ENCODE measurements at places on chromosomes 7 and 10.
A peak's percentile ranks its signal among the peaks of the same experiment; 100 is the strongest.

DNA sequence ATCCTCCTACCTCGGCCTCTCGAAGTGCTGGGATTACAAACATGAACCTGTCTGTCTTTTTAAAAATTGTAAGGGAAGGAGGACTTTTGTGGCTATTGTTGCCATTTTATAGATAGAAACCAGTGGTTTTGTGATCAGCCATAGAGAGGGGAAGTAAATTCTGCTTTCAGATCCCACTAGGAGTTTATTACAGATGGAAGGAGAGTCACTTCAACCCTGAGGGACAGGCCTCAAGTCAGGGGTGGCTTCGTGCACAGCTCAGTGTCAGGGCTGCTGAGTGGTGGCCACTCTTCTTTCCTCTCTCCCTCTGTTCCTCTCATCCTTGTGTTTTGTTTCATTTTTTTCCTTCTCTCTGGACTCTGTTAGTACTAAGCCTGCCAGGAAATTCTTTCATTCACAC lies 60.8 kb downstream of the OGDH start:
- DNase-seq, result no peak

DNA sequence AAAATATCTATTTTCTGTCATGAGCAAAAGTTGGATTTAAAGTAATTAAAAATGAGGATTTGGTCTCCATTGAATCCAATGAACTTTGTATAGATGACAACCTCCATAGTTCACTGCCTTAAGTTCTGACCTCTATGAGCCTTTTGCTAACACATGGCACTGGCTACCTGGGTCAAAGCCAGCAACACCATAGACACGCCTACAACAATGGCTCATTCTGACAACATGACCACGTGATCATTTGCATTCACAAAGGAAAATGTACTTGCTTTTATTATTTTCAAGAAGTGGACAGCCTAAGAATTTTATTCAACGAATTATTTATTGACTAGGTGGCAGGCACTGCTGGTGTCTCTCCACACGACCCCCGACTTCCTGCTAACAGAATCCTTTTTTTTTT lies 90.6 kb downstream of the CARD11 start:
- no peak for DNase-seq

DNA sequence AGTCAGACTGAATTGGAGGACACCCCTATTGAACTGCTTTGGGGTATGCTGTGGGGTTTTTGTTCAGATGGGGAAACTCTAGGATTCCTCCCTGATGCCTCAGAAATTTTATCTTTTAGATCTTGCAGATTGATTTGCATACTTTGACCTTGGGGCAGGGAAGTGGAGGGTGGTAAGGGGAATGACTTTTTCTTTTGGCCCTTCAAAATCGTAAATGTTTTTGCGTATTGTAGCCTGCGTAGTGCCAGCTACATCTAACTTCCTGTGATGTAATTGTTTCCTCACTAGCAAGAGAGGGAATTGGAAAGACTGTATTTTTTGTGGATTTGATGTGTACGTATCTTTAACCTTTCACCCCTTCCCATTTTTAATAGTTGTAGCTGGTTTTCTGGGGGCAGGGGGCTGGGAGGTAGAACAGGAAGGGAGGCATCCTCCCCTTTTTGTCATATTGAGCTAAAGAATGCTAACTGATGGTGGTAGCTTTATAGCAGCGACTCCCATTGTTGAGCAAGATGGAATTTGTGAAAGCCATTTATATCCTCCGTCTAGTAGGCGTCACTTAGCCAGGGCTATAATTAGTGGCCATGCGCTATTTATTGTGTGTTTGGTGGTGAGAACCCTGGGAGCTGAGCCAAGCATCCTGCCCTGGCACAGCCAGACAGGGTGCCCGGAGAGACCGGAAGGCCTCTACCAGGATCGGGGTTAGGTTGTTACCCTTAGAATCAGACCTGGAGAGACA lies 11.3 kb downstream of the DUSP5 start:
- no peak for DNase-seq

- no peak for DNase-seq
Measured at GRCh38 chr7:156793334-156793733, 99.6 kb downstream of the LMBR1 start.

- no peak for DNase-seq
Measured at GRCh38 chr10:109915566-109915965, 7.7 kb downstream of the XPNPEP1 start.

GRCh38 chr7:31782411-31782991 lies 95.5 kb downstream of the PPP1R17 start:
- peak; percentile 76 for DNase-seq

- DNase-seq, result no peak
Measured at GRCh38 chr7:4169455-4169854, 512.6 kb upstream of the FOXK1 start.

GRCh38 chr7:22730066-22730710 lies 3.2 kb downstream of the IL6 start:
- no peak for DNase-seq

DNA sequence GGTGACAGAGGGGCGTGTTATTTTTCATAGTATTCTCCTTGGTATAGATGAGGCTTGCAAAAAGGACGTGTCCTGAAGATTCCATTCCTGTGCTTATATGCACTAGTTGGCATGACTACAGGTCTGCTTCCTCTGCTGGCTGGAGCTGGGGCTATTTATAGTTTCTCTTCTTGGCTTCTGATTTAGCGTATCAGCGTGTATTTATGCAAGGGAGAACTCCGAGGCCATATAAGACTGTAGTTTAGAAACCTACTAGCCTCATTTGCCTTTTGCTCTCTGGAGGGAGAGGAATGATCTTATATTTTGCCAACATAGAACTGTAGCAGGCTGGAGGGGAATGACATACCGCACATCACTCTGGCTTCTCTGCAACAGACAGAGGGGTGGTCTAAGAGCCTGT lies 39.7 kb downstream of the CACNB2 start:
- DNase-seq, result peak; percentile 62

GRCh38 chr7:30771174-30771879 lies at the start of gene MINDY4:
Gene MINDY4, plus strand, starts transcription at chr7:30771417. Its CDS starts 77 bp downstream, at chr7:30771494.
- peak; percentile 81 for DNase-seq

DNA sequence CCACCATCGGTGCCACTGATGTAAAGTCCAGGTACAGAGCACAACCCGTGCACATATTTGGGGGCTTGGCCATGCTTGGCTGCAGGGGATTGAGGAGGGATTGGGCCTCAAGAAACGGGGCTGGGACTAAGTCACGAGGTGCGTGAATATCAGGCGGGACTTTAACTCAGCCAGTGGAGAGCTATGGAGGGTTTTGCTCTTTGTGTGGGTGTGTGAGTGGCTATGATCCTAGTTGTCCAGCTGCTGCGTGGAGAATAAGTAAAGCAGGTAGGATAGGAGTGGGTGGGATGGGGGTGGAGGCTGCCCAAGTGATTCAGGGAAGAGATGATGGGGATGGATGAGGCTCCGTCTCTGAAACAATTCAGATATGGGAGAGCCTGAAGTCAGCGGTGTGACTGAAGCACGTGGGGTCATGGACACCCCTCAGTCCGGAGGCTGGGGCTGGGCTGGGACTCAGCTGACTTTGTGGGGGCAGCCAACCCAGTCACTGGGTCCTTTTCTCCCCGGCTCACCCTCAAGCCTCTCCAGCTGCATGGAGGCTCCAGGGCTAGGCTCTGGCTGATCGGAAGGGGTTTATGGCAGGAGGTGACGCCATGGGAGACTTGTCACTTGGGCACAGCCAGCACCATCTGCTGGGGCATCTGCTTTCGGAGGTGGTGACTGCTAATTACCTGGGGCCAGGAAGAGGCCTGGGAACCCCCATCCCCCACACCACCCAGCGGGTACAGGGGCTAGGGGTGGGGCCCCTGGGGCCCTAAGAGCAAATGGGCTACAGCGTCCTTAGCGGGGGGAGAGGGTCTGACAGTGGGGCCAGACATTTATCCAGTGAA lies 1.7 kb upstream of the LFNG start:
- DNase-seq, result peak; percentile 75

GRCh38 chr10:127303105-127303504 lies 106.7 kb upstream of the INSYN2A start:
- no peak for DNase-seq

DNA sequence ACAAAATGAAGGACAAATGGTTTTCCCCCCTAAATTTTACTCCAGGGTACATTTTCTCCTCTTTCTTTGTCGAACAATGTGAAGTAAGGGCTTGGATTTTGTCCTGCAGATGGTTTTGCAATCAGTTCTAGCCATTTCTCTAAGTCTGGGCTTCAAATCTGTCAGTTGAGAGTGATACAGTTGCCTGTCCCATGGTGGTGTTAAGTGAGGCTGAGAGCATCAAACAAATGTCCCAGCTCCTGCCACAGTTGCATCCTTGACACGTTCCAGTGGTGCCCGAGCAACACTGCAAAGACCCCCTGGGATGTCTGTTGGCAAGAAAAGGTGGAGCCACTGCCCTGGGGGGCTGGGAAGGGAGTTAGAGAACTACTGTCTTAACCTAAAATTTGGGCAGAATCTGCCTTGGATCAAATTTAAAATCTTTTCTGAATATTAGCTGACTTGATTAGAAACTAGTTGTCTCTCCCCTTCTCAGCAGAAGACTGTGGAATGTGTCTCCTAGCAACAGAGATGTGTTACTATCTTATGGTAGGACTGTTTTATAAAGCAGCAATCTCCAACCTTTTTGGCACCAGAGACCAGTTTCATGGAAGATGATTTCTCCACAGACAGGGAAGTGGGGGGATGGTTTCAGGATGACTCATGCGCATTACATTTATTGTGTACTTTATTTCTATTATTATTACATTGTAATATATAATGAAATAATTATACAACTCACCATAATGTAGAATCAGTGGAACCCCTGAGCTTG lies 102.0 kb upstream of the STEAP1B start:
- DNase-seq, result peak; percentile 70

DNA sequence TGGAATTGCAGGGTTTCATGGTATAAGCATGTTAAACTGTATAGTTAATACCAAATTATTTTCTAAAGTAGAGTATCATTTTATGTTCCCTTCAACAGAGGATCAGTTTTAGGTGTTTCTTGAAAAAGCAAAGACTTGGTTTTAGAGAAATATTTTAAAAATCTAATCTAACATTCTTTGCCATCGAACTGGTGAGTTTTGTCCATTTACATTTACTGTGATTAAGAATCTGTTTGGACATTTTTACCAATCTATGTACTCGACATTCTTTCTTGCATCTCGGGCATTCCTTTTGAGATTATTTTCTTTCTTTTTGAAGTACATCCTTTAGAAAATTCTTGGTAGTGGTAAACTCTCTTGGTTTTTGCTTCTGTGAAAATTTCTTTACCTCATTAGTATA lies 114.7 kb upstream of the FAM133B start:
- no peak for DNase-seq

- no peak for DNase-seq
Measured at GRCh38 chr10:116056445-116057293, 216.3 kb downstream of the GFRA1 start.

DNA sequence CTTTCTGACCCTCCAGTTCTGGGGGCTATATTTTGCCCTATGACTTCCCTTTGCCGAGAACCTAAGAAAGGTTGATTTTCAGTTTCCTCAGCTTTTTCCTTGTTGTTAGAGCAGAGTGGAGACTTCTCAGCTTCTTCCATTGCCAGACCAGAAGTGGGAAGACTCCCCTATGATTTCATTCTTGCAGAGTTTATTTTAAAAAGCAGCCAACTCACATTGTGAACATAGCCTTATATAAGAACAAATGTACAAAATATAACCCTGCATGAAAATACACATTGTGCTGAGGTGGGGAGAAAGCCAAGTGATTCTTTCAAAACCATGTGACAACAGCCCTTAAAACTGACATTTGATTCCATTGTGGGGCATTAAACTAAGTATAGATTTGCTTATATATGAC lies 33.8 kb upstream of the FZD8 start:
- no peak for DNase-seq

GRCh38 chr7:42080841-42081586 lies 156.0 kb downstream of the GLI3 start:
- peak; percentile 80 for DNase-seq

DNA sequence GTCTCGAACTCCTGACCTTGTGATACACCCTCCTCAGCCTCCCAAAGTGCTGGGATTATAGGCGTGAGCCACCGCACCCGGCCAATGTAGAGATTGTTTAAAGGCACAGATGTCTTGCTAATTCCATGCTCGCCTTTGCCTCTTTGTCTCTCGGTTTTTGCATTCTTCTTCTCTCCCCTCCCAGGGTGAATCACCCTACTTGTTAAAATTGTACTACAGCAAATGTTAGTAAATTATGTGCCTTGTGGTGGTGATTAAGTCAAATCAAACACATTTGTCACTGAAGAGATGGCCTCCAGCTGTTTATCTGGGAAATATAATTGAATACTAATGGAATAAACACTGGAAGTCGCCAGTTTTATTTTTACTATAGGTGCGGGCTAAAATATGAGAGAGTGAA lies 384.4 kb upstream of the AUTS2 start:
- DNase-seq, result peak; percentile 75

DNA sequence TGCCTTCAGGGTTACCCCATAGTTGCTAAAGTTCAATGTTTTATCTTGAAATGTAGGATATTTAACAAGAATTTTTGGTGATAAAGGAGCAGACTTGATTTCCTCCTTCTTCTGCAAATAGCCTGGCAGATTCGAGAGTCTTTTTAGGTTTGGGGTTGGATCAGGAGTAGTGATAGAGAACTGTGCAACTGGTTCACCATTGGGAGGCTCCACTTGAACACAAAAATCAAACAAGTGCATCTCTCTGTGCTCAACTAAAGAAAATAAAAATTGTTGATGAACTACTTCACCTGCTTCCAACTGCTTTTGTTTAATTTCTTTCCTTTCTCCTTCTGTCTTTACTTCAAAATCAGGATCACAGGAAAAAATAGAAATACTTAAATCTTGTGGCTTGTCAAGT lies 58.5 kb downstream of the MACC1 start:
- DNase-seq, result peak; percentile 23

GRCh38 chr10:25483999-25484398 lies 309.2 kb downstream of the GPR158 start:
- no peak for DNase-seq

GRCh38 chr10:133378251-133379096 lies 588 bp upstream of the PAOX start:
- DNase-seq, result peak; percentile 41

- no peak for DNase-seq
Measured at GRCh38 chr7:92898798-92899197, 62.4 kb upstream of the CDK6 start.

- no peak for DNase-seq
Measured at GRCh38 chr7:20305726-20306125, 25.0 kb upstream of the ITGB8 start.

- no peak for DNase-seq
Measured at GRCh38 chr7:42745357-42746059, 166.4 kb downstream of the C7orf25 start.

GRCh38 chr7:84941291-84941690 lies 245.6 kb downstream of the SEMA3D start:
- DNase-seq, result no peak

- DNase-seq, result no peak
Measured at GRCh38 chr7:126658684-126659083, 594.1 kb downstream of the GRM8 start.

DNA sequence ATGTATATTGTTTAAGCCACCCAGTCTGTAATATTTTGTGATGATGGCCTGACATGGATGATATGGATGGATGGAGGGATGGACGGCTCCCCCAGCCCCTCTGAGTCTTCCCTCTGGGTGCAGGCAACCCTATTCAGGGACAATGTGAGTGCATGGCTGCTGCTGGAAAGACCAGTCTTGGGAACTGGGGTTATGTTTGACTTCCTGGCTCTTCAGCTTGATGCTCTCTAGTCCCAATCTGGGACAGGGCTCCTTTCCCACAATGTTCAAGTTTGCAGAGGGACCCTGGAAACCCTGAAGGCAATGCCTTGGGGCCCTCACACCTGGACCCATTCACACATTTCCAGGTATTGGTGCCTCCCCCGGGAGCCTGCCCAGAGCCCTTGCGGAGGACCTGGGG lies 52.3 kb upstream of the RET start:
- no peak for DNase-seq
